ENCODE measurements at places on chromosomes 2 and 18.

DNA sequence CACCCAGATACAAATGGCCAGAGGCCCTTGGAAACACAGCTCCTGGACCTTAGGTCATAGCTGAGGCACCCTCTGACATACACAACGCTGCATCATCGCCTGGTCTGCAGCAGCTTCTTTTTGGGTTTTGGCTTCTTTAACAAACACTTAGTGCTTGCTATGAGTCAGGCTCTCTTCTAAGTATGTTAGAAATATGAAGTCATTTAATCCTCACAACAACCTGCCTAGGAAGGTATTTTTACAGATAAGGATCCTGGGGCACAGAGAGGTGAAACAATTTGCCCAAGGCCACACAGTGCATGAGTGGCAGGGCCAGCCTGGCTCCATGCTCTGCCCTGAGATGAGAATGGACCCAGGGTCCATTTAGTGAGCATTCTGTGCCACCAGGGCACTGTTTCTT is 96.6 kb downstream of the TMEM17 start:
- DNase-seq = no peak

GRCh38 chr2:207332480-207333212 is 166.9 kb upstream of the KLF7 start:
- no peak for DNase-seq

DNA sequence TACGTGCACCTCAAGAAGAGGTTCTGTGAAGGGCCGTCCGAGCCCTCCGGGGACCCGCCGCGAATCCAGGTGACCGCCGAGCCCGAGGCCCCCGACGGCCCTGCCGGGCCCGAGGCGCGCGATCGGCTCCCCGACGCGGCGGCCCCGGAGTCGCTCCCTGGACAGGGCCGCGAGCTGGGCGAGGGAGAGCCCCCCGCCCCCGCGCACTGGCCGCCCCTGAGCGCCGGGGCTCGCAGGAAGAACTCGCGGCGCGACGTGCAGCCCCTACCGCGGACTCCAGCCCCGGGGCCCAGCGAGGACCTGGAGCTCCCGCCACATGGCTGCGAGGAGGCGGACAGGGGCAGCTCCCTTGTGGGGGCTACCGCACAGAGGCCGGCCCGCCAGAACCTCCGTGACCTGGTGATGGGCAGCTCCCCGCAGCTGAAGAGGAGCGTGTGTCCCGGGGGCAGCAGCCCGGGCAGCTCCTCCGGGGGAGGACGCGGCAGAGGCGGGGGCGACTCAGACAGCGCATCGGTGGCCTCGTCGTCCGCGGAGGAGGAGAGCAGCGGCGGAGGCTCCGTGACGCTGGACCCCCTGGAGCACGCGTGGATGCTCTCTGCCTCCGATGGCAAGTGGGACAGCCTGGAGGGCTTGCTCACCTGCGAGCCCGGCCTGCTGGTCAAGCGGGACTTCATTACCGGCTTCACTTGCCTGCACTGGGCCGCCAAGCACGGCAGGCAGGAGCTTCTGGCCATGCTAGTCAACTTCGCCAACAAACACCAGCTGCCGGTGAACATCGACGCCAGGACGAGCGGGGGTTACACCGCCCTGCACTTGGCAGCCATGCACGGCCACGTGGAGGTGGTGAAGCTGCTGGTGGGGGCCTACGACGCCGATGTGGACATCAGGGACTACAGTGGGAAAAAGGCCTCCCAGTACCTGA is 812 bp downstream of the SOWAHC start:
- DNase-seq = no peak

- DNase-seq = no peak
Measured at GRCh38 chr2:127142663-127143630, 36.0 kb upstream of the BIN1 start.

DNA sequence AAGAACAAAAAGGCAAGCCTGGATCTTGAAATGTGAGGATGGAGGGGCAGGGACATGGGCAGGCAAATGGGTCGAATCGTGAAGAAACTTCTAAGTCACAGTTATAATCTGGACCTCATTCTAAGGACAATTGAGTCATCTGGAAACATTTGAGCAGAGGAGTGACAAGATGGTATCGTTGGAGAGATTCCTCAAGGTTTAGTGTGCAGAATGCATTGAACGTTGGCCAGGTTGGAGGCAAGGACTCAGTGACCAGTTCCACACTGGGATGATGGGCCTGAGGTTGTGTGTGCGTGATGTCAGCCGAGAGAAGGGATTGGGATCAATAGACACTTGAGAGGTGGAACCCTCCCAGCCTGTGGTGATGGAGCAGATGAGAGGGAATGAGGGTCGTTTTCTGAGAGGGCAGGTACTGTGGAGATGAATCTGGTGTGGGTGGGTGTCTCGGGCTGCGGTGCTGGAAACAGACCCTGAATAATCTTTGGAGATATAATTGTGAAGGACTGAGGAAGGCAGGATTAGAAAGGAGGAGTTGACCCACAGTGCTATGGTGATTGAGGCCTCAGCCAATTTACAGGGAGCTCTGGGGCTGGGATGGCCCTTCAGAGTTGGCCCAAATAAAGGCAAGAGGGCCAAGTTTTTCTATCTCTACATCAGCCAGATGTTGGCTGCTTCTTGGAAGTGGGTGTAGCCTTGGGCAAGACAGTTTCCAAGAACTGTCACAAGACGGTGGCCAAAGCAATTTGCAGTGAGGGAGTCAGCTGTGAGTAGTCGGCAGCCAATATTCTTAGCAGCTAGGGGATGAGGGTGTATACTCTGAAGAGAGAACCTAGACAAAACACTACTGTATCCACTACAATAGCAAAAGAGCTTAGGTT is 5.8 kb upstream of the ZNF532 start:
- no peak for DNase-seq

DNA sequence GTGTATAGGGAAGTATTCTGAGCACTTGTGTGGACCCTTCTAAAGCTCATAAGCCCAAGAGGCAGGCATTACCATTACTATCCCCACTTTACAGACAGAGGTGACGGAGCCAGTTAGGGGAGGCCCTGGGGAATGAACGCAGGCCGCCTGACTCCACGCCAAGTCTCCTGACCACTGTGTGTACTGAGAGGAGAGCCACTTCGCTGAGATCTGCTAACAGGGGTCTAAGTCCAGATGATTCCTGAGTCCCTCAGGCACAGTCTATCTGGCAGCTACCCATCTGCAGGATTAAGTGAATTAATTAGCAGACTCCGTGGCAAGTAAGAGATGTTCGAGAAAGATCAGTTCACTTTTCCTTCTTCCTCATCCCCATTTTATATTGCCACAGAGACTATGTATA is 13.7 kb downstream of the CYB5A start:
- no peak for DNase-seq

DNA sequence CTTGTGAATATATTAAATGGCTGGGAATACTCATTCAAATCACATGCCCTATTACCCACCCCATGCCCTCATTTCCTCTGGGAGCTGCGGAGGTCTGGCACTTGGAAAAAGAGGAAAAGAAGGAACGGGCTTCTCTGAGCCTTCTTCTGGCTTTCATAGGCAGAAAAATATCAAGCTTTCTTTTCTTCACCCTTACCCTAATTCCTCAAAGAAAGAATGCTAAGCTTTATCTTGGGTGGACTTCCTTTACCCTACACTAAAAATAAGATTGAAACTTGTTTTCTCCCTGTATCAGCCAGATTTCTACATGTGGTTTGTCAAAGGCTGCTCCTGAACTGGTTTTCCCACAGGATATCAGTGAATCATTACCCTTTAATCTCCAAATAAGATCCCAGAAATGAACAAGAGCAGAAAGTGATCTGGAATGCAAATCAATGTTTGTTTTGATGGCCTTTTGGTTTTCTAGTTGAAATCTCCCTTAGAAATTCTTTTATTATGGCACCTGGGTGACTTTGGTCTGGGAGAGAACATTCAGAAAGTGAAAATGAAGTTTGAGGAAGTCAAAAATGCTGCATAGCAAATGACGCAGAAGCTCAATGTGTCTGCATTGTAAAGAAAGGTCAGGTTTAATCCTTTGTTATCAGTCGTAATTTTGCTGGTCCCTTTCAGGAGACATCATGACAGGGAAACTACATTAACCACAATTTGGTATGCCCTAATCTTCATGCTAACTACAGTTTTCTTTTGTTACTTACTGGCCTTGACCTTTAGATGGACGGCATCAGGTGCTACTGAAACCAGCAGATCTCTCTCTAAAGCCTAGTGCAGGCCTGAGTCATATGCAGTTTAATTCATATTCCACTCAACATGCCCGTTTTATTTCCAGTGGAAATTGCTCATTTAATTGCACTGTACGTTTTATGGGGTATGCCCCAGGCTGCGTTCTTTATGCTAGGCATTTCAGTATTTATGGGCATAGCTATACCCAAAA is 46.6 kb upstream of the HNRNPA3 start:
- peak; percentile 25 for DNase-seq

GRCh38 chr2:67851016-67851415 is 211.8 kb downstream of the C1D start:
- DNase-seq = no peak

DNA sequence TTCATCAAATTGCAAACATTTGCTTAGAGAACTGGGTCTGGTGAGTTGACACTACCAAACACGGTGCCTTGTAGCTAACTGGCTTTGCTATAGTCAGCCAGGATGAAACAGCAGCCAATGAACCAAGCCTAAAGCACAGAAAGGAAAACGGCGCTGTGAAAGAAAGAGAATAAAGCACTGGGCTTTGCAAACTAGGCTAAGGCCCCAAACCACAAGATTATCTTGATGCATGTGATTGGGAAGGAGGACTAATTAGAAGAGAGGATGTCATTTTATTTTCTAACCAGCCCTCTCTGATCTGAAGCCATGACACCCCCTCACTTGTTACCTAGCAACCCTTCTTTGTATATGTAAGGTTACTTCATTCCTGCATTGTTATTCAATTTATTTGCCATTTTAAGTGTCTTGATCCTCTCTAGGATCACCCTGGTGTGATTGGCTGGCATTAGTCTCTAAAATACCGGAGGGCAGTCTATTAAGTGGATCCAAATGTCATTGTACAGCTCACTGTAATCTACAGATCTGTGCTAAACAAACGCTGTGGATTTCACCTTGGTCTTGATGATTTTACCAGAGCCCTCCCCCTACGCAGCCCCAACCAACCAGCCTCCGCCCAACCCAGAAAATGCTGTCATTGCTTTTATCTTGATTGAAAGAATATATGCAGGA is 395.4 kb upstream of the ACVR2A start:
- no peak for DNase-seq

DNA sequence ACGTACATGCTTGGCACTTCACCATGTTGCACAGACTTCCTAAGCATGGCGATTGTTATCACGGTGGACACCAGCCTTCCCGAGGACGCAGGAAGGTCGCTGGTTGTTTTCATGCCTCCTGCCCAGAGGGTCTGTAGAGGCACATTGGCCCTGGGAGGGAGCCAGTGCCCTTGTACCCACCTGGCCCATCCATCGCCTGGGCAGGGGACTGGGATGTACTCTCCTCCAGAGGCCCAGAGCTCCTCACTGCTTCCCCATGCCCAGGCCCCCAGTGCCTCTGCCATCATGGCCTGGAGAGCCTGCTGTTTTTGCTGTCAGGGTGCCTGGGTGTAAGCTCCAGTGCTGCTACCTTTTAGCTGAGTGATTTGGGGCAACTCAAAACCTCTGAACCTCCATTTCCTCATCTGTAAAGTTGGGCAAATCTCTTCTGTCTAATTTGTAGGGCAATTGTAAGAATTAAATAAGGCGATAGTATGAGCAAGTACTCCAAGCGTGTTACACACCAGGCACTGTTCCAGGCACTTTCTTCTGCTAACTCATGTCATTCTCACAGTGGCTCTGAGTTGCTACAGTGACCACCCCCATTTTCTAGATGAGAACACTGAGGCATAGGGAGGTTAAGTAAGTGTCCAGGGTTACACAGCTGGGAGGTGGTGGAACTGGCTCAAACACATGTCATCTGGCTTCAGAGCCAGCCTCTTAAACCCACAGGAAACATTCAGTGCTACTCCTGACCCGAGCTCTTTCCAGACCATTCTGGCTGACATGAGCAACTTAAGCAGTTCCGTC is 45.3 kb downstream of the GREB1 start:
- DNase-seq = no peak

- no peak for DNase-seq
Measured at GRCh38 chr18:71011389-71011788, 722.5 kb downstream of the SOCS6 start.

DNA sequence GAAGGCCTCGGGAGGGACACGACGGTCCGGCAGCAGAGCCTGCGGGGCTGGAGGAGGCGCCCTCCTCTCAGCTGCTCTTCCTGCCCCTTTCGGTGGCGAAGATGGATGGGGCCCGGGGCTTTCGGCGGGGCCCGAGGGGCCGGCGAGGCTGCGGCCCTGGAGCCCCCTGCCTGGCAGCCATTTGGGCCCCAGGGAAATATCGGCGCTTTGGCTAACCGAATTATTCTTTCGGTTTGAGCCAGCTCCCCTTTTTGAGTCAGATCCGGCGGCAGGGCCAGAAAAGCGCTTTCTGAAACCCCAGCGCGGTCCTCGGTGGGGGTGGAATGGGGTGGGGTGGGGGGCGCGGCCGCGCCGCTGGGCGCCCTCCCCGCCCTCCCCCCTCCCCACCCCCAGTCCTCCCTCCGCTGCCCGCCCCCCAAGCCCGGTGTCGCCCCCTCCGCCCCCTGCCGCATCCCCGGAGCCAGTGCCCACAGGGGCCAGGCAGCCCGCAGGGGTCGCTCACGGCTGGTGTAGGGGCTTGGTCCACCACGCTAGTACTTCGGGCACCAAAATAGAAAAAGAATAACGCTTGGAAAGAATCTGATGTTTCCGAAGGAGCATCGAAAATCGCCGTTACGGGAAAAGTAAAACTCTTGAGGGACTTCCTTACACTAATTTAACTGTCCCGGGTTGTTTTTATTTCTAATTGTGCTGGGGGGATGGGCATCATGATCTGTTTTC is 9.1 kb upstream of the ARID5A start:
- no peak for DNase-seq

GRCh38 chr2:193074933-193075332 is 880.2 kb upstream of the TMEFF2 start:
- DNase-seq = no peak

DNA sequence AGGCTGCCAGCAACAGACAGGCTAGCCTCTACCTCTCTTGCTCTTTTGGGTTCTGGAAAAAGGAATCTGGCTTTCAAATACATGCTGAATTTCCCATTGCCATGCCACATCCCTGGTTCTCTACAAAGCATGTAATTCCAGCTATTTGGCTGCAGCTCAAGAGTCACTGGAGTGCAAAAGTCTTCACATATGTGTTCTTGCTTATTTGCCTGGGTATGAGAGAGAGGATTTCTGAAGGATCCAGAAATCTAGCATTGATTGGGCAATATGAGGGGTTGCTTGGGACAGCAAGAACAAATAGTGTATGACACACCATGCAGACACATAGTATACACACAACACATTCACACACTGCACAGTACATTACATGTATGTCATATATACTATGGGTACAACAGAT is 30.7 kb upstream of the LGALSL start:
- no peak for DNase-seq

DNA sequence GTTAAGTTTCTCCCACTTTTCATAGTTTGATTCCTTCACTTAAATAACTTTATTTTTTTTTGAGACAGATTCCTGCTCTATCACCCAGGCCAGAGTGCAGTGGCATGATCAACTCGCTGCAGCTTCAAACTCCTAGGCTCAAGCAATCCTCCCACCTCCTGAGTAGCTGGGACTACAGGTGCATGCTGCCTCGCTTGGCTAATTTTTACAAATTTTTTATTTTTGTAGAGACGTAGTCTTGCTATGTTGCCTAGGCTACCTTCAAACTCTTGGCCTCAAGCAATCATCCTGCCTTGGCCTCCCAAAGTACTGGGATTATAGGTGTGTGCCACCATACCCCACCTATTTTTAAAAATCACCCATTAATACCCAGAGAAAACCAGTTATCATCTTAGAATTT is 14.2 kb upstream of the WIPF1 start:
- DNase-seq = no peak
